ENCODE measurements at places on chromosomes 11 and 22. TPM values are rescaled to one million over a fixed set of nuclear protein-coding genes. Genes with fewer than 3 reads are reported as not detected.

NXPE4 gene
- total RNA-seq, result not detected

RFPL1 gene
- total RNA-seq, result not detected

LINC01488 gene
- total RNA-seq, result not detected

TSPAN18 gene
- 0.47 TPM for total RNA-seq

RHOD gene
- 190 TPM for total RNA-seq

TRPM5 gene
- total RNA-seq, result not detected

ARHGAP20 gene
- not detected for total RNA-seq

RRM1 gene
- total RNA-seq, result 44.7 TPM

LDHAL6A gene
- total RNA-seq, result not detected

MMP13 gene
- not detected for total RNA-seq

MPZL3 gene
- total RNA-seq, result 17.7 TPM

CCDC83 gene
- total RNA-seq, result not detected

MISFA gene
- 2.4 TPM for total RNA-seq

- H3K36me3 ChIP-seq, result no peaks in the 10 kb centered on the region
- DNase-seq, result peak; percentile 61
- peaks cover 10% of the 10 kb centered on the region for H3K4me1 ChIP-seq
- H3K27ac ChIP-seq, result no peak overlapping the region
- H3K4me3 ChIP-seq, result no peak overlapping the region
- H3K27me3 ChIP-seq, result peaks cover 13% of the 10 kb centered on the region
These were observed 148.2 kb upstream of the SNX19 start for GRCh38 chr11:131064373-131064991.

- H3K27ac ChIP-seq, result no peak overlapping the region
- no peaks in the 10 kb centered on the region for H3K4me1 ChIP-seq
- DNase-seq, result no peak
- no peaks in the 10 kb centered on the region for H3K27me3 ChIP-seq
- H3K36me3 ChIP-seq, result no peaks in the 10 kb centered on the region
These were observed 65.3 kb downstream of the CTTN start for GRCh38 chr11:70463478-70464255.

GRCh38 chr11:126460417-126461095 lies 105.1 kb downstream of the ST3GAL4 start:
- H3K4me1 ChIP-seq, result no peaks in the 10 kb centered on the region
- no peak overlapping the region for H3K4me3 ChIP-seq
- H3K36me3 ChIP-seq, result no peaks in the 10 kb centered on the region
- no peak for DNase-seq

DNA sequence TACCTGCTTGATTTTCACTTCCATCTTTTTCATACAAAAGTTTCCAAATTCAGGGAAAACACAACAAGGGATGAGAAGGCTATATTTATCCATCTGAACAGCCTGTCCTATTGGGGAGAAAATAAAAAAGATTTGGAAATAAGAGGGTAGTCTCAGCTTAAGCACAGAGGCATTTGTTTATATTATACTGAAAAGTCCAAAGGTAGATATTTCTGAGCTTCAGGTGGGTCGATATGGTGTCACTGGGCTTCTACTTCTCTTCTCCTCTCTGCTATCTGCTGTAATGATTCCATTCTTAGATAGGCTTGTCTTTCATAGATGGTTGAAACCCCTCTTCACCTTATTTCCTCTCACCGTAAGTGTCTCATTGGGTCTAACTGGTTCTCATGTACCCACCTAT lies 337.0 kb downstream of the INSC start:
- H3K27ac ChIP-seq, result no peak overlapping the region
- DNase-seq, result no peak
- no peaks in the 10 kb centered on the region for H3K4me1 ChIP-seq

DNA sequence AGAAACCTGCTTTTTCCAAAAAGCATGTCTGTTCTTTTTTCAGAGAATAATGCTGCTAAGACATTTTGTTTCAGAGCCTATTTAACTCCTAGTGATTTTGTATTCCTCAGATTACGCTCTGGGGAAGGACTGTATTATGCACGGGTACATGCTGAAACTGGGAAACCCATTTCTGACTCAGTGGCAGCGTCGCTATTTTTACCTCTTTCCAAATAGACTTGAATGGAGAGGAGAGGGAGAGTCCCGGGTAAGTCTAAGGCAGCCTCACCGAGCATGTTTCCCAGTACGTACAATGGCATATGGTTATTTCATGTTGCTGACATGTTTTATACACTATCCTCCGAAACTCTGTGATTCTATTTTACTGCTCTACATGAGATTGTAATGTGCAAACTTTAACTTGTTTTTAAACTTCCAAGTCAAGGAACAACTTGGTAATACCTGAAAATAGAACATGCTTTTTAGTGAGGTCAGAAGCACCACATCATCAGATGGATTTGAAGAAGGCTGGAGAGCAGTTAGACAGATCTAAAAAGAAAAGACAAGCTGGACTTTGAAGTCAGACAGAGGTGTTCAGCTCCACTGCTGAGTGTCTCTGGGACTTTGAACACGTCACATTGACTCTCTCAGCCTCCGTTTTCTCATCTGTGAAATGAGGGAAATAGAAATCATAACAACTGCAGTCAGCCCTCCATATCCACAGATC lies 23.7 kb upstream of the MYO18B start:
- H3K4me1 ChIP-seq, result no peaks in the 10 kb centered on the region
- no peak overlapping the region for H3K4me3 ChIP-seq
- H3K27ac ChIP-seq, result no peak overlapping the region
- DNase-seq, result no peak
- H3K36me3 ChIP-seq, result peaks cover 10% of the 10 kb centered on the region
- no peaks in the 10 kb centered on the region for H3K27me3 ChIP-seq

- no peak overlapping the region for H3K4me3 ChIP-seq
- H3K36me3 ChIP-seq, result no peaks in the 10 kb centered on the region
- H3K4me1 ChIP-seq, result peaks cover 9% of the 10 kb centered on the region
- no peaks in the 10 kb centered on the region for H3K27me3 ChIP-seq
- DNase-seq, result peak; percentile 42
These were observed 36.3 kb downstream of the HORMAD2 start for GRCh38 chr22:30116362-30117117.

DNA sequence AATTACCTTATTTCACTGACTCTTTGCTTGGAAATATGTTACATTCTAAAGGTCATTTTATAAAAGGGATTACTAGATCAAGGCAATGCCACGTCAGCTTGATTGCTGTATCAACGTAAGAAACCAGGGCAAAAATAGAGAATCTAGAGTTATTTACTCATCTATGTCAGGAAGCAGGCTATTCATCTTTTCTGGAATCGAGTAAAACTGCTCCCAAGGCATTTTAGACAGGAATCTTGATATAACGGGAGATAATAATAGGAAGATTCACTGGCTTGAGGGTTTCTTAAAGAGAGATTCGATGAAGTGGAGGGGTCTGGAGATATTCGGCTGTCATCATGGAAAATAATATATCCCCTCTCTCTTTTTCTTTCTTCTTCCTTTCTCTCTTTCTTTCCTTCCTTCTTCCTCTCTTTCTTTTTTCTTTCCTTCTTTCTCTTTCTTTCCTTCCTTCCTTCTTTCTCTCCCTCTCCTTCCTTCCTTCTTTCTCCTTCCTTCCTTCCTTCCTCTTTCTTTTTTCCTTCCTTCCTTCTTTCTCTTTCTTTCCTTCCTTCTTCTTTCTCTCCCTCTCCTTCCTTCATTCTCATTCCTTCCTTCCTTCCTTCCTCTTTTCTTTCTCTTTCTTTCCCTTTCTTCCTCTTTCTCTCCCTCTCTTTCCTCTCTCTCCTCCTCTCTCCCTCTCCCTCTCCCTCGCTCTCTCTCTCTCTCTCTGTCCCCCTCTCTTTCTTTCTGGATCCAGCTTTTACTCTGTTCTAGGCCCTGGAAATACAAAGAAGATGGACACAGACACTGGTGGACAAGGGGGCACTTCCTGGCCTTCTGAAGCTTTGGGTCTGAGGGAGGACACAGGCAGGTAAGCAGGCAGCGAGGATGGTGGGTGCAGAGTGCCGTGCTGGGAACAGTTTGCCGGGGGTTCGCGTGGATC lies 18.1 kb upstream of the RASD2 start:
- H3K36me3 ChIP-seq, result no peaks in the 10 kb centered on the region
- no peak overlapping the region for H3K4me3 ChIP-seq
- H3K4me1 ChIP-seq, result peaks cover 18% of the 10 kb centered on the region
- H3K27me3 ChIP-seq, result no peaks in the 10 kb centered on the region
- no peak for DNase-seq

- no peak for DNase-seq
- peaks cover 5% of the 10 kb centered on the region for H3K36me3 ChIP-seq
- H3K4me1 ChIP-seq, result no peaks in the 10 kb centered on the region
- no peaks in the 10 kb centered on the region for H3K27me3 ChIP-seq
These were observed 12.5 kb downstream of the F2 start for GRCh38 chr11:46731545-46731944.

GRCh38 chr11:65553301-65554001 lies 4.7 kb downstream of the LTBP3 start:
- no peaks in the 10 kb centered on the region for H3K27me3 ChIP-seq
- H3K27ac ChIP-seq, result no peak overlapping the region
- H3K4me3 ChIP-seq, result no peak overlapping the region
- peaks cover 28% of the 10 kb centered on the region for H3K4me1 ChIP-seq

DNA sequence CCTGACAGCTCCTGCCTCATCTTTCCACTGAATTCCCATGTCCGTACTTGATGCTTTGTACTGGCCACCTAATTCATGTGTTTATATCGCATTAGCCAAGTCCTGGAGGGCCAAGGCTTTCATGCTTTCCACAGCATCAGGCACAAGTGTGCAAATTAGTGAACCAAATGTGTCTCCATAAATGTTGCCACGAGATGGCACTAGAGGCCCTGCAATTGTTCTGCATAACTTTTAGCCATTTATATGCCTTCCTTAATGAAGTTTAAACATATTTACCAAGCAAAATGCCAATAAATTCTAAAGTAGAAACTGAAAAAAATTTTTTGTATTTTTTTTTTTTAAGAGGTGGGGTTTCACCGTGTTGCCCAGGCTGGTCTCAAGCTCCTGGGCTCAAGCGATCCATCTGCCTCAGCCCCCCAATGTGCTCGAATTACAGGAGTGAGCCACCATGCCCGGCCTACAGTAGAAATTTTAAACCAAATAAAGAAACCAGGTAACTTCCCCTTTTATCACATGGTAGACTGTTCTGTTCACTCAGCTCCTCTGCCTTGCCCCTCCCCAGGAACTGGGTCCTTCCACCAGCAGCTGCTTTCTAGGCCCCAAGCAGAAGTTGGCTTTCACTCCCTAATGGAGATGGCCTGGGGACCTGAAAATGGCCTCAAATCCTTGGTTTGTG lies 20.8 kb upstream of the IL18BP start:
- no peaks in the 10 kb centered on the region for H3K27me3 ChIP-seq
- no peak overlapping the region for H3K27ac ChIP-seq
- no peak overlapping the region for H3K4me3 ChIP-seq
- H3K4me1 ChIP-seq, result no peaks in the 10 kb centered on the region
- peaks cover 27% of the 10 kb centered on the region for H3K36me3 ChIP-seq

DNA sequence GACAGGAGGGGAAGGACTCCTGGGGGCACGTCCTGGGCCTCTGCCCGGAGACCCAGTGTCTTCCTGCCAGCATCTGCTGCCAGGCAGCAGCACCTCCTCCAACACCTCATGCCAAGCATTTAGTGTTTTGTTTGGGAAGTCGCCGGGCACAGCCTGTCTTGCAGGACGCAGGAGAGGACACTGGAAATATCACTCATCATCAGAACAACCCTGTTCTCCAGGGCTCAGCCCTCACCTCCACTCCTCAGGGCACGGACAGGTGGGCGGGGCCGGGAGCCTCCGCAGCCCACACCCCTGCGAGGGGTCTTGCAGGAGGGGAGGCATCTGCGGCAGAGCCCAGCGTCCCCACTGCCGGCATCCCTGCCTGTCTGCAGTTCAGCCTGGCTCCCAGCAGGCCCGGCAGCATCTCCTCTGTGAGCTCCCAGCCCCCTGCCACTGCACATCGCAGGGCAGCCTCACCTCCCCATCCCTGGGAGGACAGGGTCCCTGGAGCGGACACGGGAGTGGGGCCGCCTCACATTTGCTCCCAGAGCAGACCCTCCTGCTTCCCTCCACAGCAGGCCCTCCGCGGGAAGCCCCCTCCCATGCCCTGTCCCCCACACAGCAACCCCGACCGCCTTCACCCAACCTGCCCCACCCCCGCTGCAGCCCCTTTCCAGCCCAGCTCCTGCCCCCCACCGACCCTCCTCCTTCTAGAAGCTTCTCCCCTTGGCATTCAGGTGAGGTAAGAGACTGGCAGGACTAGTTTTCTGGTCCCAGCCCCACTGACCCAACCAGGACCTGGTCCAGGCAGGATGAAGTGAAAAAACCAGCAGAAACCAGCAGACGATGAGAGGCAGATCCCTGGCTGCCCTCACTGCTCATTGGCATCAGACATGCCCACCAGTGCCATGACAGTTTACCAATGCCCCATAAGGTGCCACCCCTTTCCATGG lies 72.7 kb downstream of the BRD1 start:
- no peak for DNase-seq
- H3K4me3 ChIP-seq, result no peak overlapping the region
- H3K27me3 ChIP-seq, result no peaks in the 10 kb centered on the region
- no peaks in the 10 kb centered on the region for H3K36me3 ChIP-seq
- H3K4me1 ChIP-seq, result peaks cover 1% of the 10 kb centered on the region

DNA sequence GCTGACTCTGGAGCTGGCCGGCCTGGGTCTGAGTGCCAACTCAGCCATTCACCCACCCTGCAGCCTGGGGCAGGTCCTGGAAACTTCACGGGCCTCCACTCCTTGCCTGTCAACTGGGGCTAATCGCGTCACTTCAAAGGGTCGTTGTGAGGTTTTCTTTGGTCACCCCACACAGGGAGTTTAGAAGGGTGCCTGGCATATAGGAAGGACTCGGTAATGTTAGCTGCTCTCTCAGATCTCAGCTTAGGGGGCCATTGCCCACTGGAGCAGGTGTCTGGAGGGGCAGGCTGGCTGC lies 7.3 kb downstream of the INCENP start:
- H3K27me3 ChIP-seq, result no peaks in the 10 kb centered on the region
- H3K36me3 ChIP-seq, result peaks cover 22% of the 10 kb centered on the region
- H3K4me1 ChIP-seq, result peaks cover 20% of the 10 kb centered on the region
- H3K27ac ChIP-seq, result peak overlapping the region; percentile 56
- DNase-seq, result no peak
- H3K4me3 ChIP-seq, result no peak overlapping the region

- no peak overlapping the region for H3K4me3 ChIP-seq
- no peaks in the 10 kb centered on the region for H3K4me1 ChIP-seq
- H3K27me3 ChIP-seq, result peaks cover 29% of the 10 kb centered on the region
- DNase-seq, result peak; percentile 72
These were observed 21.1 kb downstream of the RFPL3 start for GRCh38 chr22:32378707-32379272.

Measured in MCF 10A (cell line).